GM13976 (cell line): ENCODE measurements at places on chromosomes 3 and 15.

DNA sequence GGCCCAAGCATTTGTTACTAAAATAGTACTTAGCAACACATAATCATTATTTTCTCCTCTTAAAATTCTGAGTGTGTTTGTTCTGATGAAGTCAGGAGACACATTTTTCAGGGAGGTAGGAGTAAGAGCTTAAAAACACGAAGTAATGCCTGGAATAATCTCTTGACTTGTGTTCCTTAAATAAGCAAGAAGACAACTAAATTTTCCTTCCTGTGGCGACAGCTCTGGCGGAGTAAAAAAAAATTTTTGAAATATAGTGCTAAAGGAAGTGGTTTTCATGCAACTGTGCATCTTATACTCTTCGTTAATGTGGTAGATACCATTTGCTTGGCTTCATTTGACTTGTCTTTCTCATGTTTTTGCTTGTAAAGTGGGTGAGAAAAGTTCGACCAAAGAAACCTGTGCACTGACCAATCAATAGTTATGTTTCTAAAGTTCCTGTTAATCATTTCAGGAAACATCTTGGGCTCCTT, 11.1 kb upstream of the MBNL1 start:
- DNase-seq, result peak; percentile 28

- no peak for DNase-seq
Measured at GRCh38 chr3:191217301-191217700, 18.3 kb downstream of the OSTN start.

DNA sequence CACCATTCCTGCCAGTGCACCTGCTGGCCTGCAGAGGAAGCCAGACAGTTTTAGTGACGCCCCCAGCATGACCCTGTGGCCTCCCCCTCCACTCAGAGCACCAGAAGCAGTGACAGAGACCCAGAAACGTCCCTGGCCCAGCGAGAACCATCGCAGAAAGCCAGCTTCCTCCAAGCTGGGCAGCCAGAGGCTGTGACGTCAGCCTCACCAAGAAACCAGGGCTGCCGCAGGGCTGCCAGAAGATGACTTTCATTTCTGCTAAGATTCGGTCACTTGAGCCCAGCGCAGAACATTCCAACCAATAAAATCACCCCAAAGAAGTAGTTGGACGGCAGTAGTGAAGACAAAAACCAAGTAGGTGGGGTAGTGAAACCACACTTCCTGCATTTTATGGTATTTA, 29.6 kb upstream of the RPL32 start:
- DNase-seq, result peak; percentile 65

DNA sequence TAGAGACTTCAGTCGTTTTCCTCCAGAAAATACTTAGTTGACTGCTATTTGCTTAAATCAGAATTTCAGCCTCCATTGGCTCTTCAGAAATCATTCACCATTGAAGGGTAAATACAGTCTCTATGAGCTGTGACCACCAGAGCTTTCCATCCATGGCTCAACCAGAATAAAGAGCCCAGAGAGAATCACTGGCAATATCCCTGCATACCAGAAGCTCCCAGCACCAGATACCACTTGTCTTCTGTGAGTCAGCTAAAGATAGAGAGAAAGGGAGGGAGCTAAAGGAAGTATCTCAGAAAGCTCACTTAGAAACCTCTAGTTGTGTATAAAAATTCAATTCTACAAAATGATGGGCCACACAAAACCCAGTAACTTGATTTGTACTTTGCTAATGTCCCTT, 115.2 kb upstream of the TMCO5A start:
- DNase-seq, result no peak

DNA sequence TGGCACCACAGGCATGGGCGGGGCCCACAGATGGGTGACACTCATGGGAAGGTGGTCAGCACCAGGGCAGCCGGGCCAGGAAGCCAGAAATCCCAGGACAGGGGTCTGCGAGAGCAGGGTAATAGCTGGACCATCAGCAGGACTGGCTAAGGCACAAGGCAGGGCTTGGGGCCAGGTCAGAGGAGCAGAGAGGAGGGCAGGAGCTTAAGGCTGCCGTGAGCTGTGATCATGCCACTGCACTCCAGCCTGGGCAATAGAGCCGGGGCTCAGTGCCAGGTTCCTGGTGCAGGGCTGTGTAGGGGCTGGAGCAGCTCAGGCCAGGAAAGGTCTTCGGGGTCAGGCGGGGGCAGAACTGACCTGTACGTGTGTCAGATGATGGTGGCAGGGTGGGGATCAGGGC, 64.2 kb upstream of the LINGO1 start:
- no peak for DNase-seq

DNA sequence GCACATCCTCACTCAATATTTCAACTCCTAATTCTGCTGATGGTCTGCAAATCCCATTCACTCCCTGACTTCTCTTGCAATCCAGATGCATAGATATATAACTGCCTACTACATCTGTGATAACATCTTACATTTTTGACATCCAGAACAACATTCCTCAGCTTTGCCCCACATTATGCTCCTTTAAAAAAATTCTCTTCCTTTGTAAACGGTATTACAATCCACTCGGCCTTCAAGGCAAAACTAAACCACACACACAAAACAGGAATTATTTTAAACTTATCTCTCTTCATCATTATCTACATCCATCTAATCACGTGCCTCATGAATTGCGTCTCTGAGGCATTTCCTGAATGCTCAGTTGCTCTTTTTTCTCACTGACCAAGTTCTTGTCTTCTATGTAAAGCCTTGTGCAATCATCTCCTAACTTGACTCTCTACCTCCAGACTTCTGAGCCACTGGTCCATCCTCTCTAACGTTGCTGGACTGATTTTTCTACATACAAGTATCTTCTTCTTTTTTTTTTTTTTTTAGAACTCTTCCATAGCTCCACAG, 117.0 kb downstream of the SATB1 start:
- DNase-seq, result no peak

DNA sequence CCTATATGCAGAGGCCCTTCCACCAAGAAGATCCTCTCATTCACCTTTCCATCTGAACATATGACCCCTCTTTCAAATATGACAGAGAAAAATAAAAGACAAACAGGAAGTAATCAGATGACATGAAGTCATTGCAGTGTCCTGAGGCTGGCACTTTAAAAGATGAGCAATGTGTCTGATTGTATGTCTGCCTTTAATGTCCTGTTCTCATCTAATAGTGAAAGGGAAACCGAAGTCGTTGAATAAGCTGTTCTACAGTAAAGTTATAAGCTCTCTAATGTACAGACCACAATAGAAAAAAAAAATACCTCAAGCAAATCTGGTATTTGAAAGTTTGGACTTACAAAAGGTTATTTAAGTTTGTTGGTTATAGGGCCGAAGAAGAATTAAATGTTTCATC, 243.0 kb downstream of the CLSTN2 start:
- no peak for DNase-seq

DNA sequence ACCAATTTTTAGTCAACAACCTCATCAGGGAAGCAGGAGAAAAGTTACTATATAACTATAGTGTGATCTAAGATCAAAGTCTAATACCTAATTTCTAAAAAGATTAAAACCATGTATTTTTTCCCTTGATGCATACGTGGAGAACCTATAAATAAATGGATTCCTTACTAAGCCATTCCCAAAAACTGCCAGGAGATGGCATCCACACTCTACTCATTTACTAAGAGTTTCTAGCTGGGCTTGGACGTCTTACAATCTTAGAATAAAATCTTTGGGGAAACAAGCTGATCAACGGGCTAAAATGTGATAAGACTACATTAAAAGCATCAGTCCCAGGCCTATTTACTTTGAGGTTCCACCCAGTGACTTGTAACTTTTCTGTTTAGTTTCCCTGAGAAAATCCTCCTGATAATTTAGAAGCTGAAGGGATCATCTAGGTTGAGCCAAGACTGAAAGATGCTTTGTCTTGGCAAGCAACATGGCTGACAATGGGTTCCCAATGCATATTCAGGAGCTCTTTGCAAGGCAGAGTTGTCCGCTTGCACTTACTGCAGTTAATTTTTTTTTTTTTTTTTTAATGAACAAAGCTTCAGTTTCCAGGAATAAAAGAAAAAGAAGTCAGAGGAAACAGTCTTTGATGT, 85.5 kb upstream of the FGF12 start:
- DNase-seq, result no peak

- DNase-seq, result no peak
Measured at GRCh38 chr3:112579697-112580096, 17.9 kb downstream of the SLC35A5 start.

DNA sequence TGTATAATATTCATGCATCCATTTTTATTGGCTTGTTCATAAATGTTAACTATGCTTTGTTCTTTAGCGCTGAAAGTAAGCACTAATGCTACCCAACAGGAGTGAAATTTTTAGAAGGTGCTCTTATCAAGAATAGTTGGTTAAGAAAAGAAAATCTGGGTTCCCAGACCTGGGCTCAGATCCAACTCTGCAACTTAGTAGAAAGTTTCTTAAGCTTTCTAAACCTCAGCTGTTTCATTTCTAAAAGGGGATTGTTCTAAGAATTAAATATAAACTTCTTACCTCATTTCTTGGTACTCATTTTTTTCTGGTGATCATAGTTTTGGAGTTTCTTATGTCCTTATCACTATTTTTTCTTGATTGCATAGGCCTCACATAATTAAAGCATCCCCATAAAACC, 12.1 kb downstream of the ARPP21 start:
- DNase-seq, result no peak

DNA sequence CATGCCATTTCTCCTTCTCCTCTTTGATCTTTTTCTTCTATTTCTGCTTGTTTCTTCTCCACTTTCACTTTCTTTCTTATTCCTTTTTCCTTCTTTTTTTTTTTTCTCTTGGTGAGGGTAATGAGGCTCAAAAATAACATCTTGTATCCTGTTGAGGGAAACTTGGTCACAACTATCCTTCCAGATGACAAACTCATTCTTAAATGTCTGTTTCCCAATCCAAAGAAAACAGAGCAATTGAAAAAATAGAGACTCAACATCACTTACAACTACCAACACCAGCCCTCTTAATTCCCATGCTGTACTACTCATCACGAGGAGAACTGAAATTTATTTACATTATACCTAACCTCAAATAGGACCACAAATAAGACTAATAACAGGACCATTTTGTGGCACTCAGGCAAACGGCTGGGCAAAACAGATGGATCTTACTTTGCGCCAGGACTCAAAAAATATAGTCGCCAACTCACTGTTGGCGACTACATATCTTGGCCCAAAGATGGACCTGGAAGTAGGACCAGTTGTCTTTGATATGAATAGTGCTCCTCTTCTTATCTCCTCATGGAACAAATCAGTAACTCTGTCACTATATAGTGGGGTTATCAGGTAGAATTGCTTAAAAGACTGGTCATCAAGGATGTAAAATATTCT, 343.9 kb downstream of the ZBTB20 start:
- no peak for DNase-seq
